Ureter (tissue), 1 donor: ENCODE measurements at places on chromosomes 1 and 21. TPM values are rescaled to one million over a fixed set of nuclear protein-coding genes. Genes with fewer than 3 reads are reported as not detected.

- DNase-seq, result no peak
These were observed 113.4 kb downstream of the CD247 start for GRCh38 chr1:167404908-167405307.

Gene CORT
- total RNA-seq, result 0.47 TPM

DNA sequence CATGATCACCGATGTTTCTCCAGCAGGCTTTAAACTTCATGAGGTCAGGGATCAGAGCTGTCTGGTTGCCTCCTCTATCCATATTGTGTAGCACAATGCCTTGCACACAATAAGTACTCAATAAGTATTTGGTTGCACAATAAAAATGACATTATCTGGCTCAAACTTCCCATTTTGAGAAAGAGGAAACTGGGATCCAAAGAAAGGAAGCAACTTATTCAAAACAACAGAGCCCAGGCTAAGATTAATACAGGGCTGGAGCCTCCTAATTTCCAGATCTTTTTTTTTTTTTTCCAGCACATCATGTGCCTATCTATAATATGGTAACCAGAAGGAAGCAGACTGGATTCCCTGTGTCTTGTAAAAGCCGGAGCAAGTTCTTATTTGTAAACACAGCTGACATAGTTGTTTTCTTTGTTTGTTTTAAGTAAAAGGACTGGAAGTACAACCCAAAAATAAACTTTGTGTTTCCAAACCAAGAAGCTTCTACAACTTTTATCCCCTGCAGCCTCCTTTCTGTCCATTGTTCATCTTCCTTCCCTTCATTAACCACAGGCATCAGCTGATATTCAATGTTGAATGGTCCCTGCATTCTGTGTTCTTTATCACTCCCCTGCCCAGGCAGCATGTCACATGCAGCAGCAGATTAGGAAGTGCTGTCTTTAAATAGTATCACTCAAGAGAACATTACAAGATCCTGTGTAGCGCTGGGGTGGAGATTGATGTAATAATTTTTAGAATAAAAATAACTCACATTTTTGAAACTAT, 71.2 kb upstream of the HOOK1 start:
- no peak for DNase-seq

Gene DNALI1
- total RNA-seq, result 11.5 TPM

DNA sequence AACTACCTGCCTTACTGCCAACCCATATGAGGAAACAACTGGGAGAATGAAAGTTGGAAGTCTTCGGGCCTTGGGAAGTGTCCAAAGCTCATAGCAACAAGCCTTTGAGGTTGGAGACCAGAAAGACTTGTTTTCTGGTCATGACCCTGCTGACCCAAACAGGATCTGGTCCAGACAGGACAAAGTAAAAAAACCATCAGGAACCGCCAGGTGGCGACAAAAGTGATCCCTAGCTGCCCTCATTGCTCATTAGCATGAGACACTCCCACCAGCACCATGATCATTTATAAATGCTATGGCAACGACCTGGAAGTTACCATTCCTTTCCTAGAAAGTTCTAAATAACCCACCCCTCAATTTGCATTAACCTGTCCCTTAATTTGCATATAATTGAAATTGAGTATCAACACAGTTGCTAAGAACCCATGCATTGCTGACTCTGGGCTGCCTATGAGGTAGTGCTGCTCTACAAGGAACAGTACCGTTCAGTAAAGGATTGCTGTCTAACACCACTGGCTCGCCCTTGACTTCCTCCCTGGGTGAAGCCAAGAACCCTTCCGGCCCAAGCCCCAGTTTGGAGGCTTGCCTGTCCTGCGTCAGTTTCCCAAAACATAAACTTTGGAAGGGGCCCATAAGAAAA, 89.0 kb downstream of the URB2 start:
- DNase-seq, result no peak

DNA sequence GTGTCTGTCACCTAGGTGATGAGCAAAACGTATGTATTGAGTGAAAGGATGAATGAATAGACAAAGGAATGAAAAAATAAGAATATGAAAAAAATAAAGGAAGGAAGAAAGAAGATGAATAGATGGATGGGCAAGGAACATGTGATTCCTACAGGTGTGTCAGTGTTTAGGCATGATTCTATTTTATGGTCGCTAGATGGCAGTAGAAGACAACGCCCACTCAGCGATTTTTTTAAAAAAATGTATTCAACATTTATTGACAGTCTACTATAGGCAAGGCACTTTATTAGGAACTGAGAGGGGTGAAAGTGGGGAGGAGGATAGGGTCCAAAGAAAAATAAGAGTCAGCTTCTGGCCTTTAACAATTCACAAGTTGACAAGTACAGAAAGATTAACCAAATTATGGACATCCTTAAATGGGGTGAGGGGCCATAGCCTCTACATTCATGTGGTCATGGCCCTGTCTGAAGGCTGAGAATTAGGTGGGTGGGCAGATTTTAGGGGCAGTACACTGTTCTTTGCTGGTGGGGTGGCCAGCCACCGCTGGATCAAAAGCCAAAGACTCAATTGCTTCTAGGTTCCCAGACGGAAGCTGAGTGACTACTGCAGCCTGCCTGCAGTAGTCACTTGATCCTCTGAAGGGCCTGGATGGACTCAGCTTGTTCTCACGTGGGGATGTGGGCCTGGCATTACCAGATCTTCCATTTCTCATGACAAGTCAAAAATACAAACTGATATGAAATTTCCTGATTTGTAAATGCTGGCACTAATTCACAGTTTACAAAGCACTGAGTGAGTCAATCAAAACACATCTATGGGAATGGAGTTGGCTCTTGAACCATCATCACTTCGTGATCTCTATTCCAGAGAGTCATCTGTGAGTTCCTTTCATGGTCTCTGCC, 83.9 kb downstream of the FASLG start:
- no peak for DNase-seq

DNA sequence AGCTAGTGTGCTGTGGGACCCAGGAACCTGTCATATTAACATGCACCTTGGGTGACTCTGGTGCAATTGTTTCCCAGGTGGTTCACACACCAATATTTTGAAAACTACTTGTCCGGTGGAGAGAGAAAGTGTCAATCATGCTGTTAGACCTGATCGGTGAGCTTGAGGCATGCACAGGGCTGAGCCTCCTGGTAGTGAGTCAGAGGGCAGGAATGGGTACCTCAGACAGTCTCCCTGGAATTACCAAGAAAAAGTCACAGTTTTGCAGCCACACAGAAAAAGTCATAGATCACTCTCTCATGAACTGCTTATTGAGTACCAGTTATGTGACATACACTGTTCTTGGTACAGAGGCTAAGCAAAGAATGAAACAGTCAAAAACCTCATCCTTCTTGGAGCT, 140.1 kb upstream of the NFIA start:
- DNase-seq, result peak; percentile 55

GRCh38 chr1:233675893-233676292, 62.0 kb downstream of the KCNK1 start:
- DNase-seq, result no peak
